Activated T-helper 17 cell treated with anti-CD3 and anti-CD28 coated beads, Interleukin-2, amount 50 U/mL, for 72 hours (primary cell): ENCODE measurements at places on chromosomes 6 and 20. TPM values are rescaled to one million over a fixed set of nuclear protein-coding genes. Genes with fewer than 3 reads are reported as not detected.

GRCh38 chr6:116205281-116205680 lies 48.6 kb downstream of the TSPYL4 start:
- no peak for ATAC-seq

- no peak for ATAC-seq
These were observed 1.2 kb downstream of the BRPF3 start for GRCh38 chr6:36197739-36198221.

DNA sequence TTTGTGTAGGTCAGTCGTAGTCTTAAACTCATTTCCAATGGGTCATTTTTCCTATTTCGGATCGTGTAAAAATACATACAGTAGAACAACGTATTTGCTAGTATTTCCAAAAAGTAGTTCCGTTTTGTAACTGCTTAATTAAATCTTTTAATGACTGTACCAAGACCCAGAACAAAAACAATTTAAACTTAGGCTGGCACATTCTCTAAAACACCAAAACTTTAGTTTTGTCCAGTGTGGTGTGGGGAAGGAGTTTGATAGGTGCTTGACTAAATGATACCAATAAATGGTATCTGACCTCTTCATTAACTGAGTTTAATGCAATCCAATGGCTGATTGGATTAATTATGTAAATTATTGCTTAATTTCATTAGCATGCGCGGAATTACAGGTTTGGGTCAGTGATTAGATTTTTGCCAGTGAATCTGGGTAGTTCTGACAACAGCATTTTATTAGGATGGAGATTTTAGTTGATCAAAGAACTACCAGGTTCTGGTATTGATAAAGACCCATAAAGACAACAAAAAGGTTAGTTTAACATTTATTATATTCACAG lies 20.8 kb downstream of the OR2B2 start:
- ATAC-seq: no peak

GRCh38 chr6:41729624-41730023 lies 5.8 kb downstream of the TFEB start:
- no peak for ATAC-seq

- ATAC-seq: no peak
These were observed 53.9 kb downstream of the STX7 start for GRCh38 chr6:132458887-132459604.

GRCh38 chr6:23145781-23146180 lies 576.4 kb downstream of the HDGFL1 start:
- no peak for ATAC-seq

DNA sequence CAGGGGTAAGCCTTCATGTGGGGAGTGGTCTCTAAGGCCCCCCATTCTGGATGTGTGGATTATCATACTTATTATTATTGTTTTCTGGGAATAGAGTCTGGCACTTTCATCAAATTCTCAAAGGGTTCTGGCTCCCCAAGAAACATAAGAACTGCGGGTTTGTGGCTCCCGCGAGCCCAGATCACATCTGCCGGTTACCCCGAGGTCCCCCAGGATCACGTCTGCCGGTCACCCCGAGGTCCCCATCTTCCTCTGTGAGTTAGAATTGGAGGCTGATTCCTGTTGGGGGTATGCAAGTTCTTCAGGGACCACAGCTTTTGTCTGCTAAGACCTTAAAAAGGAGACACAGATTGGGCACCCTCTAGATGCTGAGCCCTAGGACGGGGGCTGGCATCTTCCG lies 116.7 kb upstream of the FRMD1 start:
- no peak for ATAC-seq

GRCh38 chr6:122996794-122997505 lies 915 bp downstream of the CLVS2 start:
- no peak for ATAC-seq

- ATAC-seq: no peak
These were observed 677.7 kb upstream of the NRSN1 start for GRCh38 chr6:23448281-23448680.

- ATAC-seq: no peak
These were observed 263.2 kb upstream of the RNF217 start for GRCh38 chr6:124699038-124699437.

DNA sequence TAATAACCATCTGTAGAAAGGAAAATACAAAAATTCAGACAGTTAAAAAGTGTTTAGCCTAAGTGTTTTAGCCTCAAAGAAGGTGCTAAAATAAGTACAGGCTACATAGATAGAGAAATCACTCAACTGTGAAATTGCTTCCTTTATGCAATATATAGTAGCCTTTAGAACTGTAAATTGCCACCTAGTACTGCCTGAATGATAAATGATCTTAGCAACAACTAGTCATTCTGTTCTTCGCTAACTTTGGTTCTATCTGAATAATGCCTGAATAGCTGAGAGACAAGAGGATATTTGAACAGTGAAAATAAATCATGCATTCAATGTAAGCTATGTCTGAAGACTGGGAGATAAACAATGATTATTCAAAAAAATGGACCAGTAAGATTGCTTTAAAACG lies 603.3 kb upstream of the PTCHD4 start:
- no peak for ATAC-seq

RCAN2 gene
- 0.95 TPM for total RNA-seq

TXLNB gene
- total RNA-seq: 0.24 TPM

TENT5A gene
- 0.79 TPM for total RNA-seq
